ENCODE measurements at places on chromosomes 3 and 15.

- DNase-seq: no peak
Observed at GRCh38 chr15:62475591-62475990, 310.5 kb upstream of the C2CD4B start.

GRCh38 chr15:68550004-68550403, 28.8 kb upstream of the CORO2B start:
- no peak for DNase-seq

DNA sequence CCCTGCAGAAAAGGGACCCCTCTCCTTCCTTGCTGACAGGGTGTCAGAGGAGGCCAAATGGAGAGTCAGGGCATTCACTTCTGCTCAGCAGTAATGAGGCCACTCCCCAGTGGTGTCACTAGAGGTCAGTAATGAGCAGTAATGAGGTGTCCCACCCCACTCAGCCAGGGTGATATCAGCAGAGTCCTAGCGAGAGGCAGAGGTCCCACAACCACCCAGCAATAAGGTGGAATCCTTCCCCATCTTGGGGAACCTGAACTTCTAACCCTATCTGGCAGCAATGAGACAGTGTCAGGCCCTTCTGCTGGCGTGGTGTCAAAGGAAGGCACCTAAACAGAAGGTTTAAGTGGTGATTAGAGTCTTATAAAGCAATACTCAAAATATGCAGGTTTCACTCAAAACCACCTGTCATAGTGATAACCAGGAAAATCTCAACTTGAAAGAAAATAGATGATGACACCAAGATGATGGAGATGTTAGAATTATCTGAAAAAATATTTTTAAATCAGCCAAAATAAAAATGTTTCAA, 12.9 kb downstream of the OCA2 start:
- peak; percentile 44 for DNase-seq

DNA sequence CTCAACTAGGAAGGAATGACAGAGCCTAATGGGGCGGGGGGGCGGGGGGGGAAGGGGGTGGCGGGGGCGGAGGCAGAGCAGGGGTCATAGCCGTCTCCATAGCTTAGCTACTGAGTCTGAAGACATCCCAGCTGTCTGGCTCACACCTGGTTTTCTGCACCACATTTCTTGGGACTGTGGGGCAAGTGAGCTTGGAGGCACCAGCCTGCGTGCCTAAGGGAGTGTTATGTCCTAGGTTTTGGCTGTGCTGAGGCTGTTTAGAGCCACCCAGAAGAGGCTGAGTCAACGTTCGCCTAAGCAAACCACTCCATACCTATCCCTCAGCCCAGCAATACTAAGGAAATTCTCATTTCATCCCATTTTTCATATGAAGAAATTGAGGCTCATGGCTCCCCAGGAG, 1.4 kb downstream of the IL17RD start:
- DNase-seq: no peak

GRCh38 chr3:48047841-48048464, 31.7 kb upstream of the MAP4 start:
- DNase-seq: no peak

- peak; percentile 4 for DNase-seq
Observed at GRCh38 chr3:122092460-122093165, 37.5 kb downstream of the CD86 start.

GRCh38 chr15:43943511-43943910, 116.7 kb downstream of the WDR76 start:
- peak; percentile 64 for DNase-seq

- no peak for DNase-seq
Observed at GRCh38 chr3:100149713-100150415, 35.6 kb upstream of the FILIP1L start.

GRCh38 chr15:32705446-32705845, 12.4 kb upstream of the GREM1 start:
- peak; percentile 89 for DNase-seq

DNA sequence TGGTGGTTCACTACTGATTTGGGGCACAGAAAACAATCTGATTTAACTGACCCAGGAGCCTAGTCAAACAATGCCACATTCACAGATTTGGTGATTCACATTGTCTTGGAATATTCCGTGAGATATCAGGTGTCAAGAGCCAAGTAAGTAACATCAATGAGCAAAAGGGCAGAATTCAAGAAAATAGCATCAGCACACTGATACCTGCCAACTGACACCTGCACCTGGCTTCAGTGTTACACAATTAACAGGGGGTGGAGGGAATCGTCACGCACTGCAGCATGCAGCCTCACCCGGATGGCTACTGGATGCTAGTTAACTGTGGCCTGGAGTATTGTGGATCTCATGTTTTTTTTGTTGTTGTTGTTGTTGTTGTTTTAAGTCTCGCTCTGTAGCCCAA, 17.6 kb downstream of the CCNL1 start:
- DNase-seq: no peak

DNA sequence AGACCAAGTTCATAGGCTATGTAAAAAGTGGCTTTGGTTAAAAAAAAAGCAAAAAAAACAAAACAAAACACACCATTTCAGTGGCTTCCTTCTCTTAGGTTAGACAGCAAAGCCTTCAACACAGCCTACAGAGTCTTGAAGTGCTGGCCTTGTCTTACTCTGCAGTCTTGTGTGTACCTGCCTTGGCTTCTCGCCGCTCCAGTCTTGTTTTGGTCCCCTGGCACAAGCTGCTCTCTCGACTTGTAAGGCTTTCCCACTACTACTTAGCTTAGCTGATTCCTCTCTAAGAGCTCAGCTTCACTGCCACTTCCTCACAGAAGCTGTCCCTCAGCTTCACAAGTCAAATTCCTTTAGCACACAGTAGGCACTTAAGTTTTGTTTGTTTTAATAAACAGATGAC, 63.0 kb downstream of the ST3GAL6 start:
- no peak for DNase-seq

DNA sequence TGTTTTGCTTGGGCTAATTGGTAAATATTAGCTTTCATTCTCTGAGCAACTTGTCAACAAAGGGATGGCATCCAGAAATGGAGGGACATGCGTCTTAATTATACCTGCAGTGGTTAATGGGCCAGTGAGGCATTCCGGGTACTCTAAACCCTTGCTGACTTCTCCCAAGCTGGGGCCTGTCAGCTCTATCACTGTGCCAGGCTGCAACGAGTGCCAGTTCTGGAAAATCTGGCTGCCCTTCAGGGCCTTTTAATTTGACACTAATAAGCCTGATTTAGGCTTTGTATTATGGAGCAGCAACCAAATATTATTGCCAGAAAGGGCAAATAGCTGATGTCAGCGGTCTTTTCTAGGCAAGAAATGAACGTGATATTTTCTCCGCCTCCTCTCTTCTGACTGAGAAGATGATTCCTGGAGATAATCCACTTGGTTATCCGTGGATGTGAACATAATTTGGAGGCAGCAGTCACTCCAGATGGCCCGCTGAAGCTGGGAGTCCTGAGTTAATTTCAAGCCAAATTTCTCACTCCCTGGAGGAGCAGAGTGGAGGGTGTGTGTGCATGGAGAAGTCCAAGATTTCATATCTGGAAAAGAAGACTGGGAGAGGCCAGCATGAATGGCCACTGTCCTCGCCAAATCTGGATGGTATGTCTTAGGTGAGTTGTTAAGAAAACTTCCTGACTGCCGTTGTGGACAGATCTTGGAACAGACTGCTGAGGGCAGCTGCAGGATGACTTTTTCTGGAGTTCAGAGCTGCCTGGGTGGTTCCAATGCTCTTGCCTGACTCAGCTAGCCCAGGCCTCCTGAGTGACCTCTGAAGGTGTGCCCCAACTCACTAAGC, 44.4 kb upstream of the PSMD6 start:
- DNase-seq: no peak

DNA sequence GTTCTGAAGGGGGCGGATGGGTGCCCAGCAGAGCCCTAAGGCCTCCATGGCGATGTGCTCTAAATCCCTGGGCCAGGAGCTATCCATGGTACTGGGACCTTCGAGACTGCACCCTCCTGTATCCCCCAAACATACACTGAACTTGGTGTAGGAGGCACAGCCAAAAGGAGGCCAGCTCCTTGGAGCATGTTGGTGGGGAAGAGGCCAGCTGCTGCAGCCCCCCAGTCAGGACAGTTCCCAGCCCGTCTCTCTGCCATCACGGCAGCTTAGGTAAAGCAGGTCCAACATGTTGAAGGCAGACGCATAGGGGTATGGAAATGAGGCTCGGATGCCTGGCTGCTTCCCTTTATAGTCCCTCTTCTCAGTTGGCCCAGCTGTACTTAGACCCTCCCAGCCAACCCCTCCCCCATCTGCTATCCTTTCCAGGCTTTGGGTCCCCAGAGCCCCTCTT, 1.8 kb downstream of the CAMKV start:
- peak; percentile 28 for DNase-seq

DNA sequence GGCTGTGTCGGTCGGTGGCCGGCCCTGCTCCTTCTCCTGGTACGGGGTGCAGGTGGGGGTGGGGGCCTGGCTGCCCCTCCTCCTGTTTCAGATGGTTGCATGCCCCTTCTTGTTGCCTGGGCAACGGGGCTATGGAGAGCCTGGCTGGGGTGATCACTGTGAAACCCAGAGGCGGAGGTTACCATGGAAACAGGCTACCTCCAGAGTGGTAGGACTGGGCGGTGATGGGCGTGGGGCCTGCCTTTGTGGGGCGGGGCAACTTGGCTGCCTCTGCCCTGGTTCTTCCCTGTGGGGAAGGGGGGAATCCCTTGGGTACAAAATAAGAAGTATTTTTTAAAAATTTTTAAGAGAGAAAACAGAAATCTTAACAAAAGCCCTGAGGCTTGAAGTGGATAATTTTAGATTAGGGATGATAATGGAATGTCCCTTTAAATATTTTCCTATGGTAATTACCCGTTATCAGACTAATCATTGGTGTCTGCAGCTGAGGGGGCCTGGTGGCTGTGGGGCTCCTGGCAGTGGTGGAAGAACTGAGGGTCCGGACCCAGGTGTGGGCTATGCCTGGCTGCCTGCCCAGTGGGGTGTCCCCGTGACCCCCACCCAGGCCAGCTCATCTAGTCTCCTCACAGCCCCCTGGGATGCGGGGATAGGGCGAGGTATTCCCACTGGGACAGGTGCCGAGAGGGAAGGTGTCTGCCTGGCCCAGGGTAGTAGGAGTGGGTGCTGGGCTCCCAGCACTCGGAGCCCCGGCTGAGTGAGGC, 32.5 kb downstream of the PLXNA1 start:
- no peak for DNase-seq

DNA sequence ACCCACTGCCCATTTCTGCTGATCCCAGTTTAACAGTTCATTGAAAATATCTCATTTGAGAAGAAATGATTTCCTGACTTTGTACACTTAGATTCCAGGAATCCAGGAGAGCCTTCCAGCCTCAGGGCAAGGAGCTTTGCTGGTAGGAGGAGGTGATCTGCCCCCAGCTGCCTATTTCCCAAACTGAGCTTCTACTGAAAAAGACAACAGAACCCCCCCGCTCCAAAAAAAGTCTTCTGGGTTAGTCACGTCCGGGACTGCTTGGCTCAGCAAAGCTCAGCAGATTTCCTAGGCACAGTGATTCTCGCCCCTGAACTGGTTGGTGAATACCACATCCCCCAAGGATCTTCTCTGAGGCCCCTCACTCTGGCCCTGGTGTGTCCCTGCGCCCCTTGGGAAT, 13.1 kb downstream of the SLC6A6 start:
- peak; percentile 72 for DNase-seq

DNA sequence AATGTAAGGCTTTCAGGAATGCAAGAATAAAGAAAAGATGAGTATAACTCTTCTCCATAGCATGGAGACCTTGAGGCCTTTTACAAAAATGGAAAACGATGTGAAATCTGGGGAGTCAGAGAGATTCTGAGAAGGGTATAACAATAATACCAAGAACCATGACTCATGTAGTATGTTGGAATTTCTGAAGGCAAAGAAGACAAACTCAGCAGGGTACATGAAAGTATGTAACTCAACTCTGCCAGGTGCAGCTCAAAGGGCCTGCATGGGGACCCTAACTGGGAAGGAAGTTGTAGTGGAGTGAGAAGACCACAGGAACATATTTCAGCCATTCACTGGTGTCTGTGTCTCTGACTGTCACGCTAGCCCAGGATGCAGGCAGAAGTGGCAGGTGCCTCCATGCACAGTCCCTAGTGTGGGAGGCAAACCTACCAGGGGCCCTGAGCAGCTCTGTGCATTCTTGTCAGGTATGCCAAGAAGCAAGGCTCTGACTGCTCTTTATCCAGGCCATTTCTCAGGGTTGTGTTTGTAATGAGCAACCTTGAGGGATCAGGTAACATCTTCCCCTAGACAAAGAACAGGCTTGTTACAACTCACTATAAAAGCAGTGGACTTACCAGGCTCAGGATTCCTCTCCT, 57.2 kb downstream of the GPR156 start:
- DNase-seq: no peak

DNA sequence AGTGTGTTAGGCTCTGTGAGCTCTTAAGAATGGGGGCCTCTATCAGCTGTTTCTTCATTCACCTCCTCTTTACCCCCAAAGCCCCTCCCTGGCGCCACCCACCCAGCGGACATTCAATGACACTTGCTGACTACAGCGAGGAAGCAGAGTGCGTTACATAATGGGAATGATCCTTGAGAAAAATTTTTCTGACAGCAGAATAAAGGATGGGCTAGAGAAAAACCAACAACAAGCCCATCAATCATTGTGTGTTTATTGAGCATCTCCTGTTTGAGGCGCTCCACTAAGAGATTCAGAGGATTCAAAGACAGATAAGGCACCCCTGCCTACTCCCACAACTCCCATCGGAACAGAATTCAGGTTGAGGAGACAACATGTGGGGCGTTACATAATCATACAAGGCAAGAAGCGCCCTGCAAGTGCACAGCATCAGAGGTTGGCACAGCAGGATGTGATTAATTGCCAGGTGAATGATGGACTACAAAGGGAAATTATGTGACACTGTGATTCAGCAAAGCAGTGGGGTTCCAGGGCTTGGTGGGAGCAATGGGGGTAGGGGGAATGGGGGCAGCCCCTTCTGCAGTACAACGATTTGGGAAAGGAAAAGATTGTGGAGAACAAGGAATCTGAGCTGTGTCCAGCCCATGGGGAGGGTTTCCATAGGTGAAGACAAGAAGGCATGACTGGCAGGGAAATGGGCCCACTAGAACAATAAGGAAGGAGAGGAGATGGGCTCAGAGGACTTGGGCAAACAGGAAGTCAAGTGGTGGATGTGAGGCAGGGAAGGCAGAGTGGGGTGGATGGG, 141.3 kb upstream of the ATP2B2 start:
- DNase-seq: no peak

DNA sequence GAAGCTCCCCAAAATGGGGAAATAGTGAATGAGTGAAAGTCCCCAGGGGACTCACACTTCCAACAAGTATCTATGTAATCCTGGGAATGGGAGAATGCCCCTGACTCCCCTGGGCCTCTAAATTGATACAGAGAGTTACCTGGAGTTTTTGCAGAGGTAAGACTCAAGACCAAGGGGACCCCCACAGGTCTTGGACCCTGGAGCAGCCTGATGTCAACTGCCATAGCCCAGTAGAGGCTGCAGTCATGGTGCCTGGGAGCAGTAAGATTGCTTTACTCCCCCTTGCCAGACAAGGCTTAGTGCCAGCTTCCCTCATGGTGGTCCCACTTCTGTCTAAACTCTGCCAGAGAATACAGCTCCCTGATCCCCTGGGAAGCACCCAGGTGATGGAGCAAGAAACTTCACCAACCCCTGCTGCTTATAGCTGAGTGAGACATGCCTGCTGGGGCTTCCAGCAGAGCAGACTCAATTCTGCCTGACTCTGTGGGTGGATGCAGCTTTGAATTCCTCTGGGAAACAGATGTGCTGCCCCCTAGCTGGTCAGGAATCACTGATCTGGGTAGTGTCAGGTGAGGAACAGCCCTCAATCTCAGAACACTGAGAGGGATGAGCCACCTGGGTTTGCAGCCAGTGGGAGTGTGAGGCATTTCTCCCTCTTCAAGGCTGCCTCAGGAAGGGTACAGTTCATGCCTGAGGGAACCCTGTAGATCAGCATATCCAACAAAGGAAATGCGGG, 485.9 kb downstream of the NSUN3 start:
- no peak for DNase-seq

- no peak for DNase-seq
Observed at GRCh38 chr3:18126772-18127171, 298.4 kb downstream of the SATB1 start.
